Activated naive CD4-positive, alpha-beta T cell treated with anti-CD3 and anti-CD28 coated beads, Interleukin-2, amount 10 ng/mL, durations not matched to agents 5 hours and 36 hours (primary cell): ENCODE measurements at places on chromosomes 1 and 21. TPM values are rescaled to one million over a fixed set of nuclear protein-coding genes. Genes with fewer than 3 reads are reported as not detected.

APOBEC4 gene
- total RNA-seq: not detected

SLC6A9 gene
- 5.1 TPM for total RNA-seq

ANKRD34A gene
- 3.8 TPM for total RNA-seq

SPRR2A gene
- not detected for total RNA-seq
